ENCODE measurements at places on chromosomes 4 and X.

- H3K4me3 ChIP-seq = no peak overlapping the region
- DNase-seq = no peak
- H3K4me1 ChIP-seq = no peaks in the 10 kb centered on the region
Measured at GRCh38 chr4:151021637-151022334, 6.7 kb upstream of the LRBA start.

DNA sequence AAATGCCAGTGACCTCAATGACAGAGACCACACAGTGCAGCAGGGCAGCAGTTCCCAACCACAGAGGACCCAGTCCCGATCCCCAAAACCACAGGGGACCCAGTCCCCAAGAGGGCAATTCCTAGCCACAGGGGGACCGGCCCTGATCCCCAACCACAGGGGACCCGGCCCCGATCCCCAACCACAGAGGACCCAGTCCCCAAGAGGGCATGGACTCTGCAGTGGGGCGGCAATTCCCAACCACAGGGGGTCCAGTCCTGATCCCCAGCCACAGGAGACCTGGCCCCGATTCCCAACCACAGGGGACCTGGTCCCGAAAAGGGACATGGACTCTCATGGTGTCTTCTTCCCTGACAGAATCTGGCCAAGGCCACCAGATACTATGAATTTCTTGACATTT is 136.3 kb downstream of the AFAP1 start:
- no peak overlapping the region for H3K4me3 ChIP-seq
- H3K27ac ChIP-seq = no peak overlapping the region
- no peaks in the 10 kb centered on the region for H3K4me1 ChIP-seq
- peaks cover 27% of the 10 kb centered on the region for H3K27me3 ChIP-seq

DNA sequence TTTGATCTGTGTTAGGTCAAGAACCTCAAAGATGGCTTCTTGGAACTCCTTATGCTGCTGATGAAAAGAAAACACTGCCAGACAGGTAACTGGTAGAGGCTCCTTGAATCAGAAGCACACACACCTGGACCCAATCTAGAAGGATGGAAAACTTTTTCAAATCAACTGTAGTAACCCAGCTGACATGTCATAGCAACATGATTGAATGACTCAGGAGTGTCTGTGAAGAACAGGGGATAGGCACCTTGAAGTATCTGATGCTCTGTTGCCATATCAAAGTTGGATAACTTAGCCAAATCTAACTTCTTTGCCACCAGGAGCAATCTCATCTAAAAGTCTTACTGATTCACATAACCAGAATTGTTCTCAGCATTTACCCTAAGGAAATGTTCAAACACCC is 98.8 kb downstream of the ELOVL6 start:
- no peak overlapping the region for H3K27ac ChIP-seq
- no peaks in the 10 kb centered on the region for H3K4me1 ChIP-seq
- DNase-seq = no peak
- H3K27me3 ChIP-seq = no peaks in the 10 kb centered on the region
- H3K36me3 ChIP-seq = no peaks in the 10 kb centered on the region

DNA sequence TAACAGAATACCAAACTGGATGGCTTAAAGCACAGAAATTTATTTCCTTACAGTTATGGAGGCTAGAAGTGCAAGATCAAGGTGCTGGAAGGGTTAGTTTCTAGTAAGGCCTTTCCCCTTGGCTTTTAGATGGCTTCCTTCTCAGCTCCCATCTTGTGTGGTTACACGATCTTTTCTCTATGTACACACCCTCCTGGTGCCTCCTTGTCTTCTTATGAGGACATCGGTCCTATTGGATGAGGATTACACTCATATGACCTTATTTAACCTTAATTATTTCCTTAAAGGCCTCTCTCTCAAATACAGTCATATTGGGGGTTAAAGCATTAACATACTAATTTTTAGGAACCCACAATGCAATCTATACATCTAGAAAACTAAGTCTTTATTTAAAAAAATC is 787.9 kb upstream of the GALNTL6 start:
- no peak overlapping the region for H3K4me3 ChIP-seq
- no peaks in the 10 kb centered on the region for H3K27me3 ChIP-seq
- H3K36me3 ChIP-seq = no peaks in the 10 kb centered on the region
- DNase-seq = no peak
- no peak overlapping the region for H3K27ac ChIP-seq
- H3K4me1 ChIP-seq = peaks cover 7% of the 10 kb centered on the region

- DNase-seq = no peak
- no peak overlapping the region for H3K27ac ChIP-seq
- no peak overlapping the region for H3K4me3 ChIP-seq
- H3K4me1 ChIP-seq = no peaks in the 10 kb centered on the region
- H3K36me3 ChIP-seq = no peaks in the 10 kb centered on the region
- no peaks in the 10 kb centered on the region for H3K27me3 ChIP-seq
Measured at GRCh38 chrX:106931831-106932491, 11.8 kb downstream of the CLDN2 start.

All from activated B cell treated with CpG ODN at 0.5 μM for 24 hours (primary cell).